ENCODE measurements at places on chromosomes 4 and X. TPM values are rescaled to one million over a fixed set of nuclear protein-coding genes. Genes with fewer than 3 reads are reported as not detected.

Gene OTUD5
- polyA plus RNA-seq = 6.2 TPM

Gene SPACA5B
- polyA plus RNA-seq = not detected

Gene XG
- polyA plus RNA-seq = not detected

Gene ARHGAP36
- not detected for polyA plus RNA-seq

Gene SLC2A9
- polyA plus RNA-seq = not detected

Gene VCX
- polyA plus RNA-seq = not detected

Gene OTUD6A
- not detected for polyA plus RNA-seq

Gene GPM6B
- polyA plus RNA-seq = 218 TPM

Gene ALAS2
- polyA plus RNA-seq = not detected

Gene CITED1
- 10.1 TPM for polyA plus RNA-seq

Gene SYNPO2
- 6.7 TPM for polyA plus RNA-seq

Gene CCDC160
- 2.6 TPM for polyA plus RNA-seq

Gene KLHL8
- 18.0 TPM for polyA plus RNA-seq

Gene AR
- 4.4 TPM for polyA plus RNA-seq

Gene IQSEC2
- polyA plus RNA-seq = 0.06 TPM

Gene TLR3
- polyA plus RNA-seq = 0.91 TPM

Gene SFRP2
- not detected for polyA plus RNA-seq

Gene ARFIP1
- polyA plus RNA-seq = 10.1 TPM

Gene TLR6
- polyA plus RNA-seq = 0.44 TPM

Gene PDGFRA
- polyA plus RNA-seq = 0.94 TPM

Gene CSAG1
- 0.86 TPM for polyA plus RNA-seq

Gene UGT2B11
- polyA plus RNA-seq = not detected

Gene SLIT2
- polyA plus RNA-seq = 7.4 TPM

Gene IRAK1
- polyA plus RNA-seq = 2.4 TPM

Gene KLHL5
- polyA plus RNA-seq = 137 TPM

Gene GSTCD
- polyA plus RNA-seq = 1.9 TPM

Gene KLB
- polyA plus RNA-seq = 0.85 TPM

Gene ESX1
- not detected for polyA plus RNA-seq

Gene RNF212
- 0.39 TPM for polyA plus RNA-seq

Gene RTL5
- polyA plus RNA-seq = 3.5 TPM

Gene ASB9
- polyA plus RNA-seq = not detected

Gene GAGE1
- not detected for polyA plus RNA-seq

Gene TKTL1
- polyA plus RNA-seq = not detected

Gene CCKAR
- not detected for polyA plus RNA-seq

Gene PNMA6A
- polyA plus RNA-seq = 8.3 TPM

Gene LRIT3
- 0.08 TPM for polyA plus RNA-seq

Gene ATOH1
- polyA plus RNA-seq = not detected

Gene PPARGC1A
- 7.9 TPM for polyA plus RNA-seq

Gene EDA
- polyA plus RNA-seq = 0.52 TPM

All from Purkinje cell (primary cell).